ENCODE measurements at places on chromosomes 5 and 9.

GRCh38 chr5:1648806-1649205 lies 125.0 kb upstream of the LPCAT1 start:
- DNase-seq = no peak

- DNase-seq = no peak
Observed at GRCh38 chr5:75566710-75567309, 44.4 kb upstream of the ANKDD1B start.

DNA sequence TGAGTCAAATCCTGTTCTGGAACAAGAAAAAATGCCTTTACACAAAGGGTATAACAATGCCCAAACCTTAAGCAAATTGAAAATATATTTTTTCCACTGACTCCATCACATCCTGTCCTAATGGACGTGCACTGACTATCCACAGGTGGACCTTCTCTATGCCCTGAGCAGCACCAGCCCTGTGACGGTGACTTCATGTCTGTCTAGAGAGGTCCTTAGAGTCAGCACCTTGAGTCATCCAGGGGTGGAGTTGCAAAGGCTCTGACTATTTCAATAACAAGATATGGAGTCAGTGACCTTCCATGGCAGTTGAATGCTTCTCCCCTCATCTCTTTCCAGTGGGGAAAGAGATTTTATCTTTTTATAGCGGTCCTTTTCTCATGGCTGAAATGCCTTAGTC lies 78.0 kb downstream of the YIPF5 start:
- no peak for DNase-seq

- no peak for DNase-seq
Observed at GRCh38 chr9:33785914-33786313, 9.4 kb upstream of the PRSS3 start.

GRCh38 chr5:98464737-98465330 lies 308.6 kb upstream of the RGMB start:
- DNase-seq = no peak

GRCh38 chr9:6525326-6526045 lies 112.5 kb downstream of the UHRF2 start:
- no peak for DNase-seq

GRCh38 chr9:79663878-79664277 lies 92.1 kb downstream of the TLE4 start:
- DNase-seq = no peak

DNA sequence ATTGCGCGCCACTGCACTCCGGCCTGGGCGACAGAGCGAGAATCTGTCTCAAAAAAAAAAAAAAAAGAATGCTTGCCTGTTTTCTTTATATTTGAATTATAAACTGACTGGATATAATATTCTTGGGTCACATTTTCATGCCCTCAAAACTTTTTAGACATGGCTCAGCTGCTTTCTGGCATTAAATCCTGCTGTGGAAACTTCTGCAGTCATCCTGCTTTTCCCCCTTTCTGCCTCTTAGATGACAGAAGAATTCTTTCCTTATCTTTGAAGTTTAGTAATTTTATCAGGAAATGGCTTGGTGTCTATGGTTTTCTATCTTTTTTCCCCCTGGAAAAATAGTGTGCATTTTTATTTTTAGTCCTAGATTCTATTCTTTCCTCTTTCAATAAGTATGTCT lies 234.5 kb downstream of the AOPEP start:
- DNase-seq = no peak

GRCh38 chr5:3265936-3266335 lies 329.7 kb upstream of the IRX1 start:
- DNase-seq = no peak

Data from activated T-helper 1 cell treated with Interleukin-2 at 50 U/mL for 16 hours (primary cell).